Left colon (tissue), 2 donors: ENCODE measurements at places on chromosomes 12 and 14. TPM values are rescaled to one million over a fixed set of nuclear protein-coding genes. Genes with fewer than 3 reads are reported as not detected.

- DNase-seq = no peak
Measured at GRCh38 chr12:54378796-54379397, 5.6 kb downstream of the ZNF385A start.

DNA sequence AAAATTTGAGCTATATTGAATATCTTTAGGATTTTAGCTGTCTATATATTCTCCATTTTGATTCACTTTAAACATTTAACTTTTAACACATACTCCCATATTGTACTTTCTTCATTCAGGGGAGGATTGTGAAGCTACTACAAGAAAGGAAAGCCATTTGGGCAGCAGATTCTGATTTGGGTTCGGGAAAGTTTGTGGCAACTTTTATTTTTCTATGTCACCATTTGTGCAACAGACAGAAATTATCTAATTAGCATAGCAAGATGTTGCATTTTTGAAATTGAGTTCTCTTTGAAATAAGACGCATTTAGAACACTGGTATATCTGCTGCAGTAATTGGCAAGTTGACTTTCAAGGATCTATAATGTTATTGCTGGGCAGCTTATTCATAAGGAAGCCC, 134.3 kb downstream of the KICS2 start:
- DNase-seq = no peak

DNA sequence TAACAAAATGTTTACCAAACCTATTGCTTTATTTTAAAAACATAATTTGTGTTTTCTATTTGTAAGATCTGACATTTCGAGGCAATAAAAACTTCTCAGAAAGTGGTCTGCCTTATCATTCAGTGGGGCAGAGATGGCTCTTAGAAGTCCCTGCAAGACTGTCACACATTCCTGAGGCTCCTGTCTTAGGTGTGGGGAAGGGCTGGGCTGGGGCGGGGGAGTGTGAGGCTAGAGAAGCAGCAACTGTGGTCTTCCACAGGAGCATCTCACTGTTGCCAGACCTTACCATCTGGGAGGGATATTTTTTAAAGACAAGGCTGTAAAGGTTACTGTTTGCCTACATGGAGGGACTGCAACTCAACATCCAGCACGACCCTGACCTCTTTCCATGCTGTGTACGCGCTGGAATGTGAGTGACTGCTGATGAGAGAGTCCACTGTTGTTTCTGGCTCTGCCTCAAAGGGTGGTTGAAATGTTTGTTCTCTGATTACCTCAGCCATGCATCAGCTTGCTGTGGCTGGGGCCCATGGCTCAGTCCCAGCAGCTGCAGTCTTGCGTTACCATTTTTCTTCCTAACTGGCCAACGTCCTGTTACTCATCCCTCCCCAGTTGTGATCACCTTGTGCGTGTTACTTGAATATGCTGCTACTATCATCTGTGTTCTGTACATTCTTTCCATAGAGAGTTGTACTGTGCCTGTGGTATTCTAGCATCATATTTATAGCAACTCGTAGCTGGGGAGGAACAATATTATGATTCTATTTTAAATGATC, 12.4 kb downstream of the ERG28 start:
- no peak for DNase-seq

GRCh38 chr12:6115389-6115788, 9.1 kb downstream of the VWF start:
- no peak for DNase-seq

DNA sequence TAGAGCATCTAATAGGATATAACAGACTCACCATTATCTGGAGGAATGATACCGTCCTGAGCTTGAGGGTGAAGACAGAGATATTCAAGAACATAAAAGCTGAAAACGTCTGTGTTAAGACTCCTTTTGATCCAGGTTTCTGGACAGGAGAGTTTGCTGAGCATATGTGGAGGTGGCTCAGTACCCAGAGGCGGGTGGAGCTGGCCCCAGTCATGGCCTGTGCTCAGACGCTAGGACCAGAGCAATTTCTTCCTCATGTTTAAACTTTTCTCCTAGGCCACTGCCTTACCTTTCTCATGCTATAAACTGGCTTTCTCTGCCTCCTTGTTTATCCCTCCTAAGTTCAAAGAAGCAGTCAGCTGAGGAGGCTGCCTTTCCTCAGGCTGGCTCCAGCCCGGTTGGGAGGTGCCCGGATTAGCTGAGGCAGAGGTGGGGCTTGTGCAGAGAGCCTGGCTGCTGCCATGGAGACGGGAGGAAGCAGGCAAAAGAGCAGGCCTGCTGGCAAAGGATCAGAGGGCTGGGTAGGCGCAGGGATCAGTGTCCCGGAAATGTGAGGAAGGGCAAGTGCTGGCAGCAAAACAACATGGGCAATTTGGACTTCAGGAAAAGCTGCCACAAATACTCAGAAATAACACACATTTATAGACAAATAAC, 13.7 kb downstream of the COA8 start:
- DNase-seq = peak; percentile 93

DNA sequence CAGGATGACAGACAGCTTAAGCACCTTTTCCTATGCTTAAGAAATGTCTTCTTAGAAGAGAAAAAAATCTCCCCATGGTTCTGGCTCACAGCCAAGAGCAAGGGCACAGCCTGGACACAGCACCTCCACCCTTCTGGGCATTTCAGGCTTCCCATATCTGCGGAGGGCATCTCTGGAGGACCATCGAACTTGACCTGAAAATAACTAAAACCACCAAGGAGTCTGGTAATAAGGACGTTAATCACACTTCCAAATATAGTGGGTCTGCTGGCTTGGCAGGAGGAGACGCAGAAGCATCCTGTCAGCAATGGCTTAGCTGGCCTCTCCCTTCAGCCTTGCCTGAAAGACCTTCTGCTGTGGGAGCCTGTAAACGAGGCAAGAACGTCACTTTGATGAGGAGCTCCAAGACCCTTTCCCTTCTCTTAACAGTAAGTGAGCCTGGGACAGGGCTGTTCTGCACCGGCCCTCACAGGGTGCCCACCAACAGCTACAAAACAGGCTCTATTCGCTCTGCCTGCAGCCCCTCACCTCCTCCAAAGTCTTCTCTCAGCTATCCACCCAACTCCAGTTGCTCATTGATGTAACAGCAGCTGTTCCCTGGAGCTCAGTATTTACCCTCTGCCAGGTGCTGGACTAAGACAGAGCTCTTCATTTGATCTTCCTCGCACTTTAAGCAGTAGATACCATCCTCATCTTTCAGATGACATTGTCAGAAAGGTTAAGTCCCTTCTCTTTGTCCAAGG, 13.2 kb downstream of the SETD3 start:
- DNase-seq = no peak

DNA sequence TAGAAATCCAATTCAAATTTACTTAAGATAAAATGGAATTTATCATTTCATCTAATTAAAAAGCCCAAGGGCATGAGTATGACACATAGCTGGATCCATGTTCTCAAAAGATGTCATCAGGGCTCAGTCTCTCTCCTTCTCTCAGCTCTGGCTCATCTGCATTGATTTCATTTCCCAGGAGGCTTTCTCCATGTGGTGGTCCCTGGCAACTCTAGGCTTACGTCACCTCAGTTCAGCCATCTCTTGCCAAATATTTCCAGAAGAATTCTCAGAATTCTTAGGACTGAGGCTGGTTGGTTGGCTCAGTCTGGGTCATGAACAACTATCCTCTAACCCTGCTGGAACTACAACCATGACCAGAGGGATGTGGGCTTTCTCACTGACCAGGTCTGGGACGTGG, 65.3 kb downstream of the FOS start:
- no peak for DNase-seq

- DNase-seq = no peak
Measured at GRCh38 chr12:67520606-67521005, 127.9 kb upstream of the DYRK2 start.

DNA sequence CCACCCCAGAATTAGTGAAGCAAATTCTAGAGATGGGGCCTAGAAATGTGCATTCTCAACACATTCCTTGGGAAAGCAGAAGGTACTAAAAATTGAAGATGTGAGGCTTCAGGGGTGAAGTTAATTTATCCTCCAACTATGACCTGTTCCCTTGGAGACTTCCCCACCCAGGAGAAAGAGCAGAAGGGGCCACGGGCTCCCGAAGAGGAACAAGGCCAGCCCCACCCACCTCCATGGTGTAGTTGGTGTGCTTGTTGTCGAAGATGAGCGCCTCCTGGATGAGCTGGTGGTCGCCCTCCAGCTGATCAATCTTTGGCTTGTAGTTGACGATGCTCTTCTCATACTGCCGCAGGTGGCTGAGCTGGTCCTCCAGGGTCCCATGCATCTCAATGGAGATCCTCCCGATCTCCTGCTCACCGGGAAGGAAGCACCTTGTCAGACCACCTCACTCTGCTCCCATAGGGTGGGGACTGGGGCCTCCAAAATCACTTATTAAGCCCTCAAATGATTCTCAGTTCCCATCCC, 87.8 kb upstream of the ZFP36L1 start:
- DNase-seq = no peak

DNA sequence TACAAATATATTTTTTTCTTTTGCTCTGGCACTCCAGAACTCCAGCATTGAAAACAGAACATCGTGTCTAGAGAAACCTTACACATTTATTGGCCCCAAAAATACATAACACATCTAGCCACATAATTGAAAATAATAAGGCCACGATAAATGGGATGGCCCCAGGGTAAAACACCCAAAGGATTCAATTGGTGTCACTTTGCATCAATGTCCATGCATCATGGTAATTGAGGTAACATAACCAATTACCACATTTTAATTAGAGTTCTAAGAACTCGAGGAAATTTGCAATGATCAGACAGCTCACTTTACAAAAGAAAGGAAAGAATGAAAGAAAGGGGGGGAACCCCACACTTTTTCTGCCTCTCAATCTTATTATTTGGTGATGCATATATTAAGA, 151.8 kb upstream of the NPAS3 start:
- no peak for DNase-seq

MYRFL gene
- total RNA-seq = 1.0 TPM

PTPN21 gene
- total RNA-seq = 31.8 TPM

B4GALNT3 gene
- 131 TPM for total RNA-seq

PLXNC1 gene
- 11.2 TPM for total RNA-seq
